Liver (tissue), 10 donors: ENCODE measurements at places on chromosomes 5 and 9.

- no peak for DNase-seq
Measured at GRCh38 chr5:71836084-71836483, 117.0 kb downstream of the CARTPT start.

DNA sequence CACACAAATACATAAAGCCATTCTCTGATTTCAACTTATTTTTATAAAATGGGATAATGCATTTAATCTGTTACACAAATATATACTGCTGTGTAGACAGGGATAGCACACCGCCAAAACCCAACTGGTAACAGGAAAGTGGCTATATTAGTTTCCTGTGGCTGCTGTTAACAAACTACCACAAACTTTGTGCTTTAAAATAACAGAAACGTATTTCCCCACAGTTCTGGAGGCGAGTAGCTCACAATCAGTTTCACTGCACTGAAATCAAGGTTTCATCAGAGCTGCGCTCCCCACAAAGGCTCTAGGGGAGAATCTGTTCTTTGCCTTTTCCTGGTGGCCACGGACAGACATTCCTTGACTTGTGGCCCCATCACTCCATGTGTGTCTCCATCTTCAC lies 94.0 kb downstream of the MLLT3 start:
- no peak for DNase-seq

GRCh38 chr9:82938426-82939218 lies 124.3 kb downstream of the RASEF start:
- no peak for DNase-seq

DNA sequence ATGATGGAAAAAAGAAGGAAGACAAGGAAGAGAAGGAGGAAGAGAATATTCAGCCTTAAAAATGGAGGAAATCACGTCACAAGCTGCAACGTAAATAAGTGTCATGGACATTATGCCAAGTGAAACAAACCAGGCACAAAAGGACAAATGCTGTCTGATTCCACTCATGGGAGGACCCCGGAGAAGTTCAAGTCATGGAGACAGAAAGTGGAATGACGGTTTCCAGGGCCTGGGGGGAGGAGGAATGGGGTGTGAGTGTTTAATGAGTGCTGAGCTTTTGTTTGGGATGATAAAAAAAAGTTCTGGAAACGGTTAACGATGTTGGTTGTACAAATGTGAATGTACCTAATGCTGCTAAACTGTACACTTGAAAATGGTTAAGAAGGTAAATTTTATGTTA lies 439.5 kb downstream of the GADD45G start:
- DNase-seq, result no peak

GRCh38 chr5:61790678-61791077 lies 458.6 kb downstream of the ZSWIM6 start:
- DNase-seq, result no peak

DNA sequence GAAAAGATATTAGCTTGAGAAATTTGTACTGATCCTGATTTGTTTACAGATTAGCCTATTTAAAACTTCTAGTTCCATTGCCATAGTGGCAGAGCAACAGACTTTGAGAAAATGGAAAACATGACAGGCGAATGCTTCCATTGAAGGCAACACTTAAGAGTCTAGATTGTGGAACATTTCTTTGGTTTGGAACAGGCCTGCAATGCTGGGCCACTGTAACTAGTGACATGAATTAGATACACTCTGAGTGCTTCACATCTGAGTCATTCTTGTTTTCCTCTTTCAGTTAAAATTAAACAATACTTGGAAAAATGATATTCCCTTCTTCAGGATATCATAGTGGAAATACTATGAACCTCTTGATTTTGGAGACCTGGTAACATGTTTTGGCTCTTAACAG lies 453.6 kb upstream of the TUSC1 start:
- DNase-seq, result no peak

DNA sequence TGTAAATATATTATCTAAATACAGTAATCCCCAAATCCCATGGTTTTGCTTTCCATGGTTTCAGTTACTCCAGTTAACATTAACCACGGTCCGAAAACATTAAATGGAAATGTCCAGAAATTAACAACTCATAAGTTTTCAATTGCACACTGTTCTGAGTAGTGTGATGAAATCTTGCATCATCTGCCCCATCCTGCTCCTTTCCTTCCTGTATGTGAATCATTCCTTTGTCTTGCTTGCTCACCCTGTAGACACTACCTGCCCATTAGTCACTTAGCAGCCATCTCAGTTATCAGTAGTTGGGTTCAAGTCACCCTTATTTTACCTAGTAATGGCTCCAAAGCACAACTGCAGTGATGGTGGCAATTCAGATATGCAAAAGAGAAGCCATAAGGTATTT lies 1568.5 kb upstream of the WWC1 start:
- no peak for DNase-seq

DNA sequence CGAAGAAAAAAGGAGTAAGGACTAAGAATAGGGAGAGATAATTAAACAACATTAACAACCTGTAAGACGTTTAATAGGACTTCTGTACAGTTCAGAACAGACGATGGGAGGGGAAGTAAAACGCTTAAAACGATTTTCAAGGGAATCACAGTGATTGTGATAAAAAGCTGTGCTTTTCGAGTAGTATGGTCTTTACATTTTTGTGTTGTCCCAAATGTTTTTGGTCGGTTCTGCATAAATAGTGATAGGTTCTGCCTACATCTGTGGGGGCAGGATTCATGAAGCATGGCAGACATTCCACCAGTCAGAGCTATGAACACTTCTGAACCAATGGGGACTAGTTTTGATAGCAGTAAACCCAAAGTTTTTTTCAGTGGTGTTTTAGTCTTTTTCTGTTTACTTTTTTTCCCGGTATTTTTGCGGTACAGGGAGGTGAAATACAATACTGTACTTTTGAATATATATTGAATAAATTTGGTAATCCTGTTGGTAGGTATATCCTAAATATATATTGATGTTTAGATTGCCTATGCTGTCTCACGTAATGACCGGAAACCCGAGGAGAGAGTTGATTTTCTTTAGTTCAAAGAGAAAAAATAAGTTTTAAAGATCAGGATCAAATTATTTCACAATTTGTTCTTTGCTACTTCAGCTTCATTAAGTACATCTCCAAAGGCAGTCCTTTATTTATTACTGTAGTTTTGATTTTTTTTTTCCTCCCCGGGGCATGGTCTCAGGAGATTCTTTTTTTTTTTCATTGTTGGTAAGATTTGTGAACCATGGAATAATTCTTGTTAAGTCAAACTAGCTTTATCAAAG lies 1.3 kb downstream of the ERBIN start:
- DNase-seq, result no peak

GRCh38 chr9:79353856-79354520 lies 217.8 kb upstream of the TLE4 start:
- DNase-seq, result no peak

DNA sequence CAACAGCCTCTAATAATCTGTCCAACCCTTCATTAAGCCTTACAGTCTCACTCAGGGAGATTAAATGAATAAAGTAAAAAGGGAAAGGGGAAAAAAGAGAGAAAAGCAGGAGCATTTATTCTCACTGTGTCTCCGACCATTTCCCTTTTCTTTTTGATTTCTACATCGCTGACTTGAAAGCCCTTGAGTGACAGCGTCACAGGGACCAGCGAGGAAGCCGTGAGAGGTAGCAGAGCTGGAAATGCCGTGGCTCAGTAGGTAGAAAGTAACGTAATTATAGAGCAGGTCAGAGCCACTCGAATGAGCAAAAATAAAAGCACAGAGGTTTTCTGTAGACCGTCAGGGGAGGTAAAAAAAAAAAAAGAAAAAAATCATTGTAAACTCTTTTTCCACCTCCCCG lies 52.4 kb downstream of the ASS1 start:
- no peak for DNase-seq

DNA sequence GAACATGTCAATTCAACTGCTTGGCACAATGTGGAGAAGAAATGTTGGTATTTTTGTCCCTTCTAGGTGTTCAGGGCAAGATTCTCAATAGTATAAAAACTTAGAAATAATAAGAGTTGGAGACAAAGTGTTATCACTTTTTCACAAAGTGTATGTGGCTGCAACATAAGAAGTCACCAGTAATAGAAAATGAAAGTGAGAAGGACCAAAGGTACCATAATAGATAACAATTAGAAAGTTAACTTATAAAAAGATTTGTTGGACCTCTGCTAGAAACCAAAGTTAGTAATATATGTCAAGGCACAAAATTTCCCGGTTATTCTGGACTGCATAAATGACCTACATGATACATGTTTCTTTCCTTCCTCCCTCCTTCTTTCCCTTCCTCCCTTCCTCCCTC lies 1535.3 kb downstream of the EFNA5 start:
- no peak for DNase-seq

GRCh38 chr9:110455860-110456259 lies 118.2 kb upstream of the TXNDC8 start:
- no peak for DNase-seq

DNA sequence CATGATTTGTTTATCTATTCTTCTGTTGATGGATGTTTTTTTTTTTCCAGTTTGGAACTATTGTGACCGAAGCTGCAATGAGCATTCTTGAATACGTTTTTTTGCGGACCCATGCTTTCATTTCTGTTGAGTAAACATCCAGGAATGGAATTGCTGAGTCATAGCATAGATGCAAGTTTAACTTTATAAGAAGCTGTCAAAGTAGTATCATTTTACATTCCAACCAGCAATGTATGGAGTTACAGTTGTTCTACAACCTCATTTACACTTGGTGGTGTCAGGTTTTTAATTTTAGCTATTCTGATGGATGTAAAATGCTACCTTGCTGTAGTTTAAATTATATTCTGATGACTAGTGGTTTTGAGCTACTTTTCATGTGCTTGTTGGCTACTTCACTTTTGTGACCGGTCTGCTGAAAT lies 49.0 kb downstream of the NPR3 start:
- DNase-seq, result no peak

DNA sequence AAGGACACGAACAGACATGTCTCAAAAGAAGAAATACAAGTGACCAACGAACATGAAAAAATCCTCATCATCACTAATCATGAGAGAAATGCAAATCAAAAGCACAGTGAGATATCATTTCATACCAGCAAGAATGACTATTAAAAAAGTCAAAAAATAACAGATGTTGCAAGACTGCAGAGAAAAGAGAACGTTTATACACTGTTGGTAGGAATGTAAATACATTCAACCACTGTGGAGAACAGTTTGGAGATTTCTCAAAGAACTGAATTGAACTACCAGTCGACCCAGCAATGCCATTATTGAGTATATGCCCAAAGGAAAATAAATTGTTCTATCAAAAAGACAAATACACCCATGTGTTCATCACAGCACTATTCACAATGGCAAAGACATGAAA lies 45.7 kb downstream of the FXN start:
- no peak for DNase-seq

GRCh38 chr5:65727491-65728156 lies 5.6 kb downstream of the NLN start:
- no peak for DNase-seq

DNA sequence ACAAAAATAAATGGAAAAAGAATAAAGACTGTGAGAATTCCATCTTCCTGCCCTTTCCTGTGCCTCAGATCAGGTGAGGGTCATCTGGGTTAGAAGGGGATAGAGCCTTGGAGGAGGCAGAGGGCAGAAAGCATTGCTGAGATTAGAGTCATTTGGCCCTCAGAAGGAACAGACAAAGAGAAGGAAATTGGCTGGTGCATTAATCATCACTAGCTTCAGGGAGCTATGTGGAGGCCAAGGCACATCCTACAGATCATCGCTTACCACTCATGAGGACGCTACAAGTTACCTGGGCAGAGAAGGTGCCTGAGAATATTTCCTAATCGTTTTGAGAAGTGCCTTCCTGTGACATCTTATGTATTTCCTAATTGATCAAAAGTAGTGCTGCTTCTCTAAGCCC lies 74.5 kb downstream of the C7 start:
- DNase-seq, result no peak

DNA sequence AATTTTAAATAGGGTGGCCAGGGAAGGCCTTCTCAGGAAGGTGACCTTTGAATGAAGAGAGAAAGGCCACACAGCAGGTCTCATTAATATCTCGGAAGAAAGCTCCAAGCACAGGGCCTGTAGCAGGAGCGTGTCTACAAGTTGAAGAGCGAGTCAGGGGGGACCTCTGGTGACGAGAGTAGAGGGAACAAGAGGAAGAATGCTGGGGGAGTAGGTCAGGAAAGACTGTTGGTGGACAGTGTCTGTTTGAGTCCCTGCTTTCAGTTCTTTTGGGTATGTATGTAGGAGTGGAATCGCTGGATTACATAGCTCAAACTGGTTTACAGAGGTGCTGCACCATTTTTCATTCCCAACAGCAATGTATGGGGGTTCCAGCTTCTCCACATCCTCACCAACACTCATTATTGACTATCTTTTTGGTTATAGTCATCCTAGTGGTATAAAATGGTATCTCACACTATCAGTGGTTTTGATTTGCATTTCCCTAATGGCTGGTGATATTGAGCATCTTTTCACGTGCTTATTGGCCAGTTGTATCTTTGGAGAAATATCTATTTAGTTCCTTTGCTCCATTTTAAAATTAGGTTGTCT lies 55.8 kb downstream of the NUP214 start:
- DNase-seq, result no peak

GRCh38 chr5:179495906-179496455 lies 54.4 kb upstream of the RUFY1 start:
- DNase-seq, result no peak

- DNase-seq, result no peak
Measured at GRCh38 chr5:33438996-33439395, 1.8 kb upstream of the TARS1 start.
